HAP-1 (cell line): ENCODE measurements at places on chromosomes 1 and 21.

DNA sequence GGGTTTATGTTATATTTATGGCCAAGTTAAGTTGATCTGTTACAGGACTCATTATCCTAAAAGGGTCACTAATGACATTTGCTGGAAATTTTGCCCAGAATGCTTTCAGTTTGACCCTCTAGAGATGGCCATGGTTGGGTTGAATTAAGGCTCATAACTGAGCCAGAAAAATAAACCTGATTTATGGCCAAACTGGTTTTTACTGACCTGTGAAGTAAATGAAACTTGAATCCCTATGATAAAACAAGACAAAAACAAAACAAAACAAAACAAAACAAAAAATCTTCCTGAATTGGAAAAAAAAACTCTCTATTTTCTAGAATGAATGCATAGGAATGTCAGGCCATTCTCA lies 72.5 kb upstream of the CLDN14 start:
- no peak for DNase-seq

DNA sequence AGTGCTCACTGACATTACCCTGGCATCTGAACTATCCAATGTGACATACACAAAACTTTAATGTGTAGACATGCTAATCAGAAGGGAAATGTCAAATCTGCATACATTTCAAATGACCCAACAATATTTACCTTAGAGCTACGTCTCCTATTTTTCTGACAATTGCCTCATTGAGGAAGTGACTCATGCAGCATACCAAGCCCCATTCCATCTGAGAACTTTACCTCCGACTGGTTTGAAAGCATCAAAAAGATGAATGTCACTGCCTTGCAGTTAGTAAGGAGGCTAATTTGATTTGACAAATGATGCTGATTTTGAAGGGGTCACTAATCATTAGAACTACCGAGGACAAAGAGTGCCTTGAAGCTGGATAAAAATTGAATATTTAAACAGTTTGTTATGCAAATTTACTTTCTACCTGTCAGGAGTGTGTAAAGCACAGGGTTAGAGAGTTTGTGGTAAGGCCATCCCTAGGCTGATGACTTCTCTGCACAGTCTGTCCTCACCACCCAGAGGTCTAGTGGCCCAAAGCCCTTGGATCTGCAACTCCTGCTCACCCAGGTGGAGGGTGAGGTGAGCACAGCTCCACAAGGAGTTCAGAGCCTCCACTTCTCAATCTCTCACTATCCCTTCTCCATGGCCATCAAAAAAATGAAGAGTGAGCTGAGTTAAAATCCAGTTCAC lies 500.3 kb upstream of the C1orf87 start:
- no peak for DNase-seq

GRCh38 chr1:9253004-9253403 lies 18.4 kb downstream of the H6PD start:
- peak; percentile 82 for DNase-seq

- no peak for DNase-seq
Measured at GRCh38 chr1:53092659-53093450, 30.8 kb downstream of the PODN start.

- no peak for DNase-seq
Measured at GRCh38 chr1:47226121-47226838, 5.7 kb downstream of the TAL1 start.

GRCh38 chr1:244964112-244964971 lies 100.0 kb upstream of the HNRNPU start:
- no peak for DNase-seq

DNA sequence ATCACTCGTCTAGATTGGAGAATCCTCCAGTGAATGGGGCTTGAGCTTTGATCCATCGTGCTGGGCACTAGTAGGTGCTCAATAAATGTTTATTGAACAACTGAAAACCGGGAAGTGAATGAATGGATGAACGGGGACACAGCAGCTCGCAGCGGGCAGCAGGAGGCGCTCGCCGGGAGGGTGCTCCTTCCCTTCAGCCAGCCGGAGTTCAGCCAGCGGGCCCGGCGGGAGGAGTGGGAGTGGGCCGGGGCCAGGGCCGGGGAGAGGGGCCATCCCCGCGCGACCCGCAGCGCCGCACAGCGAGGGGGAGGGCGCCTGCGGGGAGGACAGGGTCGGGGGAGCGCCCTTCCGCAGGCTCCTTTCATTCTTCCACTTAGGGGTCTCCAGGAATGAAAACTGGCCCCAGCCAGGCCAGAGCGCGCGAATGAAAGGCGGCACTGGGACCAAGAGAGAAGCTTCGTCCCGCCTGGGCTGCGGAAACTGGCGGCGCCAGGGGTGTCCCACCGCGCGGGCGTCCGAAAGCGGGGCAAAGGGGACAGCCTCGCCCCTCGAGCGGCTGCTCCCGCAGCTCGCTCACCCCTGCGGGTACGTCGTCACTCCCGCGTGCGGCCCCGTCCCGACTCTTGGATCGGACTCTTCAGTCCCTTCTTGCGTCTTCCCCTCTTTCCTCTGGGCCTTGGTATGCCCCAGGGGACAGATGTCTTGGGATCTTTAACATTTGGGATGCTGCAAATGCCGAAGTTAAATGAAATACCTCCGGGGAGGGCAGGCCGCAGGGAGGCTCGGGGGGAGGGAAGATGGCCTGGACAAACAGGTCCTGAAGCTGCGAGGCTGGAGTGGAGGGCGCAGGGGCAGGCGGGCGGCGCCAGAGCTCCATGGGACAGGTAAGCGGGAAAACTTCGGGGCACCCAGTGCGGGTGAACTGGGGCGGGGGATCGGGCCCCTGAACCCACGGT lies 3.6 kb upstream of the INAVA start:
- DNase-seq, result no peak
